ENCODE measurements at places on chromosomes 6 and 20.

DNA sequence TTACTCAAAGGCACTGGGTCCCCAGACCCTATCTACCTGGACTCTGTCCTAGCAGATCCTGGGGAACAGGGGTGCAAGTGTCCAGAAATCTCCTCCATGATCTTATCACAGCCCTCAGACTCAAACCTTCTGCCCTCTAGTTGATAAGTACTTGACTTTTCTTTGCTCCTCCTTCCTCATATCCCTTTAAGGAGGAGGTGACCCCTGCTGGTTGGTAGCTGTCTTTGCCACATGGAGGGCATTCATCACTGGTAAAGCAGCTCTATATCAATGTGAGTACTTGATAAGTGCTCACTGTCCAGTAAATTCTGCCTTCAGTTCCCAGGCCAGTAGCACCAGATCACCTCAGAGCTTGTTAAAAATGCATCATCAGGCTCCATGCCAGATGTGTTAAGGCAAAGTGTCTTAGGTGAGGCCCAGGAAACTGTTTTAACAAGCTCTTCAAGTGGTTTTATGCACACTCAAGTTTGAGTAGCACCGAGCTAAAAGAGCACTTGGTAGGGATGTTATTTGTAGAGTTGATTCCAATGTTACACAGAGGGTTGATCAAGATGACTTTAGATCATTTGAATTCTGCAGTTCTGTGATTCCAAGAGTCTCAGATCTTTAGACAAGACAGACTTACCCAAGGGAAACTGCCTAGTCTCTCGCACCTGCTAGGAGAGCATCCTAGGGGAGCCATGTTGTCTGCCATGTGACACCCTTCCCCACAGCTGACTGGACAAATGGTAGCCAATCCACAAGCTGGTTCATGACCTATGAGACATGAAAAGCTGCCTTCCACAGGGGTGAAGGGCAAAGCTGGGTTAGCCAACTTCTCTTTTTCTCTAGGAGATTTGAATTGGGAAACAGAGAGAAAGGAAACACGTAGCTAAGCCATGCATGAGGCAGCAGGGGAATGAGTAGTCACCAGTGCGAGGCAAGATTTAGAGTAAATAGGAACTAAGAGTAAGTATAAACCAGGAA, 18.6 kb downstream of the TREML2 start:
- DNase-seq = no peak

GRCh38 chr6:45001663-45002062, 326.5 kb upstream of the RUNX2 start:
- no peak for DNase-seq

GRCh38 chr20:36645998-36646397, at the start of gene SLA2:
Gene SLA2 (minus strand): TSS chr20:36646196. CDS start chr20:36641335, 4,861 bp downstream.
- no peak for DNase-seq

- no peak for DNase-seq
Measured at GRCh38 chr6:537114-537513, 119.8 kb downstream of the HUS1B start.

DNA sequence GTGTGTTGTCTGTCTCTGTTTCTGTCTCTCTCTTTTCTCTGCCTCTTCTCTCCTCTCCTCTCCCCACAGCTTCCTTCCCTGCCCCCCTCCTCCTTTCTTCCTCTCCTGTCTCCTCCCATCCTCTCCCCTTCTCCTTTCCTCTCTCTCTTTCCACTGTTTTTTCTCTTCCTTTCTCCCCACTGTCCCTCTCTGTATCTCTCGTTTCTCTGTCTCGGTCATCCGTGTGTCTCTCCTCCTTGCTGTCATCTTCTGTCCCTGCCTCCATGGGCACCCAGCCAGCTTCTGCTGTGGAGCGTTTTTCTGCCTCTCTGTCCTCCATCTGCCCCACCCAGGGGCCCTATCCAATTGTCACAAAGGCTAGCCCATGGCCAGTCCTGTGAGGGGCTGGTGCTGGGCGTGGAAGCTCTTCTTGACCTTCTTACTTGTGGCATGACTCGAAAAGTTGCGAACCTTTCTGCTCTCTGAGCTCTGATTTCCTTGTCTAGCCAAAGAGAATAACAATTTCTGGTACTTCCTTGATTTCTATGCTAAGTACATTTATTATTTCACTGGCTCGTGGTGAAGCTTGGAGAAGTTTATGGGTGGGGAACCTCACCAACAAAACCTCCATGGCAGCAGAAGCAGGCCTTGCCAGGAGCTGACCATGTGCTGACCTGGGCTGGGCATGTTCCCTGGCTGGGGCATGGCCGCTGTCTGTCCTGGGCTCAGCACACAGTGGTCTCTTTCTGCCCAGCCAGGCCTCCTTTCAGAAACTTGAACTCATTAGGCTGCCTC, 69.3 kb downstream of the CEBPB start:
- no peak for DNase-seq

- no peak for DNase-seq
Measured at GRCh38 chr6:150366118-150366778, 2.6 kb upstream of the IYD start.

GRCh38 chr6:82410151-82410648, 46.6 kb downstream of the TPBG start:
- no peak for DNase-seq

GRCh38 chr20:44181611-44182010, 5.4 kb downstream of the JPH2 start:
- no peak for DNase-seq

GRCh38 chr6:25270559-25270958, 8.6 kb upstream of the CARMIL1 start:
- no peak for DNase-seq

DNA sequence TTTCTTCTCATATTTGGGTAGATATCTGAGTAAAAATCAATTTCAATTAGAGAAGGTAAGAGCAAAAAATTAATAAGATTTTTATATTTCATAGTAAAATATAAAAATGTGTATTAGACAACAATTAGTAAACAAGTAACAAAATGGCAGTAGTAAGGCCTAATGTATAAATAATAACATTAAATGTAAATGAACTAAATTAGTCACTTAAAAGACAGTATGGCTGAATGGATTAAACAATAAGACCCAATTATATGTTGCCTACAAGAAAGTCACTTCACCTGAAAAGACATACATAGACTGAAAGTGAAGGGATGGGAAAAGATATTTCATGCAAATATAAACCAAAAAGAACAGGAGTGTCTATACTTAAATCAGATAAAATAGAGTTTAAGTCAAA, 147.6 kb downstream of the TRMT11 start:
- DNase-seq = no peak

- no peak for DNase-seq
Measured at GRCh38 chr6:136952714-136953260, 30.7 kb downstream of the SLC35D3 start.

- DNase-seq = no peak
Measured at GRCh38 chr6:154489822-154490221, 20.7 kb downstream of the CNKSR3 start.

DNA sequence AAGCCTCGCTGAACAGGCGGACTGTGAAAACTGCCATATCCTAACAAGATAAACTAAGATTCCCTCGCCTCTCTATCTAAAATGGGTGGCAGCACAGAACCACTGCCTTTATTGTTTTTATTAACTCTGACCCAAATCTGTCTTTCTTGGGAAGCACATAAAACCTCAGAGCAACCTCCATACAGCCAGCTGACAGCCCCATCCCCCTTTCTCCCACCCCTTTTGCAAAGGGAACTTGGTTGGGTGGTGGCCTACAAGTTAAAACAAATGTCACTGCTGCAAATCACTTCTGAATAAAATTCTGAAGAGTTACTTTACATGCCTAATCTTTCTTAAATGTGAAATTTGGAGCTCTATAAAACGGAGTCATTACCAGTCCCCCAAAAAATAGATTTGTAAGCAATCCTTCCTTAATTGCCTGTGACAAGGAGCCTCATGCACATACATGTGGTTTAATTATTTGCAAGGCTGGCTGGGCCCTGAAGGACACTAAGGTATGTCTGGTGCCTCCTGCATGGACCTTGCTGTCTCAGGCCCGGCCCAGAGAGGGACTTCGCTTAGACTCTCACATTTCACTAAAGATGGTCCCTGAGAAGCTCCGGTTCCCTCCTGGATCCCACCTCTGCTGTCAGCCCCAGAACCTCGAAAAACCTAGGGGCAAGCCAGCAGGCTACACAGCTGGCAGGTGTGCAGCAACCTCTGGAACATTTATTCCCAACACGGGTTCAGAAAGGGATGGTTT, 21.7 kb downstream of the PXDC1 start:
- DNase-seq = no peak

- peak; percentile 45 for DNase-seq
Measured at GRCh38 chr6:34476447-34476846, 10.6 kb downstream of the PACSIN1 start.

DNA sequence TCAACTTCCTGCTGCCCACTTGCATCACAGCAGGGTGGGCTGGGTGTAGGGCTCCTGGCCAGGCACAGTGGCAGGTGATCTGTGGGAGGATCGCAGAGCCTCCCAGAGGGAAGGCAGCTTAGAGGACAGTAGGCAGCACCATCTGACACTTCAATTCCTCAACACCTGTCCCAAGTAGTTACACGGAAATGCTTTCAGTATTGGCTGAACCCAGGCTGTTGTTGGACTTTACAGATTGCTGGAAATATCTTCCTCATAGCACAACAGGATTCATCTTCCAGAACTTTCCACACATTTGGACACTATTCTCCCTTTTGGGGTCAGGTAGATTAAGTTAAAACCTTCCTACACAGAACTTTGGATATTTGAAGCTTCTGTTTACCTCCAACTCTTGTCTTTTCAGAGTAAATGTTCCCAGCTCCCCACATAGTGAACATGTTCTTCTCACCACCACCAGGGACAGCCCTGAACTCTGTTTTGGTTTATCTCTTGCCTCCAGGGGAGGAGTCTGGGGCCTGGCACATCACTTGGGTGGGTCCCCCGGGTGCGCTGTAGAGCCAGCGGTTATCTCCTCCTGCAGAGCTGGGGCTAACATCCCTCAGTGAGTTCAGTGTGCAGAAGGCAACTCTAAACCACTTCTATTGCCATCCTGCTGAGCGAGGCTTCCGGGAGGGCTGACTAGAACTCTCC, 3.5 kb upstream of the SLC22A2 start:
- no peak for DNase-seq

GRCh38 chr6:158807515-158808441, 11.4 kb downstream of the EZR start:
- DNase-seq = no peak

DNA sequence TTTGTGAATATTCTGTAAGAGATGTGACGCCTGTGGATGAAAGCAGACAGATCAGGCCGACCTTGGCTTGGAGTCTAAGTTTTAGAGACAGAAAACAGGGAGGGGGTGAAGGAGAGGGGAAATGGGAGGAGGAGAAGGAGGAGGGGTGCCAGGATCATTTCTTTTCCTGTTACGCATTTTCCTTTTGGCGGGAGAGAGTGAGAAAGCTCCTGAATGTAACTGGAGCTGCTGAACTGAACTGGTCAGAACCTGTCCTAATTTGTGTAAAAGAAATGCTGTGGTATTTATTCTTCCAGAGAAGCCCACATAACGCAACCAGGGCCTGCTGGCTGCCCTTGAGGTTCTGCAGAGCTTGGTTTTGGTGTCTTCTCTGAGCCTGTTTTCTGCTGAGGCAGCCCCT, 41.9 kb downstream of the UTRN start:
- no peak for DNase-seq

GRCh38 chr6:90468080-90468479, 118.8 kb downstream of the MAP3K7 start:
- DNase-seq = no peak

GRCh38 chr20:58816051-58816450, 34.7 kb downstream of the GNAS-AS1 start:
- DNase-seq = no peak

DNA sequence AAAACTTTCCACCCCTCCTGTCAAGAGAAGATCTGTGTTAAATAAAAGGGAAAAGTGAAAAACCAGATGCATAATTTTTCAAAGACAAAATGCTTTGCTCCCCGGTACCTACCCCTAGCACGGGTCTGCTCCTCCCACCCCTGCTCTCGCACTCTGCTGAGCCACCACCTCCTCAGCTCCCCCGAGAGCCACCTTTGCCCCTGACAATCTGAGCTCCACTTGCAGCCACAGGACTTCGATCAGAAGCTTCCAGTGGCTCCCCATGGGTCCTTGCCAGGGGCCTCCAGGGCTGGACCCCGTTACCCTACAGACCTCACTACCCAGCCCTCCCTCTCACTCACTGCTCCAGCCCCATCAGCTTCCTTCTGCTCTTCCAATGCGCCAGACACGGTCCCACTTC, 171.7 kb downstream of the PREX1 start:
- DNase-seq = no peak

DNA sequence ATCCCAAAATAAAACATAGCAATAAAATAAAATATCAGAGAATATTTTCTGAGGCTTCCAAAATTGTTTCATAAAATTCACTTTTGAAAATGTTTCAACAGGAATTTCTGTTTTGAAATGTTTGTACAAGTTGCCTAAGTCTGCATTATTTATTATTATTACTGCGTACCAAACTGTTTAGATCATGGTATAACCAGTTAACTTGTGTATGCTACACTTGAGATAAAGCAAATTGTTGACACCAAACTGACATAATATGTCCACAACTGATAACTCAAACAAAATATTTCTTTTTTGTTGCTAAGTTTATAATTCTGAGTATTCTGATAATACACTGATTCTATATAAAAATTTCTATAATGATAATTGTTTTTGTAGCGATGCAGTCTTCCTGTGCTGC, 531.8 kb upstream of the EYS start:
- no peak for DNase-seq

- no peak for DNase-seq
Measured at GRCh38 chr20:54688476-54688875, 213.1 kb downstream of the DOK5 start.

DNA sequence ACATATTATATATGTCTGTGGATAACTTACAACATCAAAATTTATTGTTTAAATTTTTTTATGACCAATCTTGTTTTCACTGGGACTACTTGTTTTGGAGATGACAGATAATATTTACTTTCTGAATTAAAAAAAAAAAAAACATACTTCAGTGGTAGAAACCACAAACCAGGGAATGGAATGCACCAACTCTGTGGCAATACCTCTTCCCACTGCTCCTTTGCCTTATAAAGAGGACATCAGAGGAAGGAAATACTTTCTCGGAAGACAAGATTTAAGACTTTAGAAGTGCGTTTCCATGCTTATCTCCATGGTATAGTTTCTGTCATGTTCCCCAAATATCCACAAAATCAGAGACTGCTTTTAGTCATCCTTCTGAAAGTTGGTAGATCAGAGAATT, 1241.1 kb upstream of the EYS start:
- DNase-seq = no peak

- no peak for DNase-seq
Measured at GRCh38 chr6:100987556-100987955, 106.4 kb upstream of the ASCC3 start.

GRCh38 chr6:16154904-16155303, 26.0 kb downstream of the MYLIP start:
- no peak for DNase-seq

GRCh38 chr20:63125581-63125837, 90.4 kb downstream of the YTHDF1 start:
- no peak for DNase-seq

GRCh38 chr6:70590400-70590799, 23.7 kb downstream of the SDHAF4 start:
- no peak for DNase-seq

DNA sequence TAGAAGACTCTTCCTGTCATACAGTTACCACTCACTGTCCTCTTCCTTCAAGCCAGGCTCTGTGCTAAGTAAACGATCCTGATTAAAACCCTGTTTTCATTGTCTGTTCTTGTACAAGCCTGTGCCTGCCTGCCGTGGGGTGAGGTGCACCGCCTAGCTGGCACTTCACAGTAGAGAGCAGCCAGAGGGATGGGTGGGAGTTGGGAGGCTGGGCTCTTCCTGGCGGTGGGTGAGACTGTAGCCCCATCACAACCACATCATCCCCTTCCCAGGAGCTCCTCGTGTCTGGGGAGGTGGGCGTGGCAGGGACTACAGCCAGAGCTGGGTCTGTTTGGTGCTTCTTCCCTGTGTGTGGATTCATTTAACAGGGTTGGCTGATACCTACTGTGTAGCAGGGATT, 382.0 kb downstream of the TAF4 start:
- no peak for DNase-seq

Measured in D721Med (cell line).